ENCODE measurements at places on chromosomes 16 and 17.

GRCh38 chr16:3475604-3476375, 19.5 kb downstream of the C16orf90 start:
- DNase-seq, result no peak

- DNase-seq, result no peak
Measured at GRCh38 chr17:68179236-68179925, 68.5 kb upstream of the AMZ2 start.

DNA sequence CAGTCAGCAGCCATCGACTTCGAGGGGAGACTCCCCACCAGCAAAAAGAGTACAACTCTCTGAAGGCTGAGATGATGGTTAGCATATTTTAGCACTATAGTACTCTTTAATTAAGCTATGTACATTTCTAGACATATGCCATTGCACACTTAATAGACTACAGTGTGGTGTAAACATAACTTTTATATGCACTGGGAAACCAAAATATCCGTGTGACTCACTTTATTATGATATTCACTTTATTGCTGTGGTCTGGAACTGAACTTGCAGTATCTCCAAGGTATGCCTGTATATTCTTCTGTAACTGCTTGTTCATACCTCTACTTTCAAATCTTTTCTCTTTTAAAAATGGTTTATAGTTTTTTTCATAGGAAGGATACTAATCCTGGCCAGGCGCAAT, 11.0 kb upstream of the NXPH3 start:
- DNase-seq, result no peak

DNA sequence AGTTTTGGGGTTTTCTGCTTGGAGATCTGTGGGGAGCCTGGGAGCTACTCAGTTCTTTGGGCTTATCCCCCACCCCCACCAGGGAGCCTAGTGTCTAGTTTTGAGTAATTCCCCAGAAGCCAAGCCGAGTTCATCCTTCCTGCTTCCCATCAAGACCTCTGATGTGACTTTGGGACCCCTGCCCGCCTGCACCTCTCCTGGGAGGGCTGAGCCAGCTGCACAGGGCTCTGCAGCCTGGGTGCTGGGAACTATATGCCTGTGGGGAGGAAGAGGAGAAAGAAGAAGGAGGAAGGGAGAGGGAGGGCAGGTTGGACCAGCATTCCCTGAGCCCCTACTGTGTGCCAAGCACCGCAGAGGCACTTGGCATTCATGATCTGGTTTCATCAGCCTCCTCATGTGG, 178.9 kb downstream of the TMEM132E start:
- DNase-seq, result no peak

DNA sequence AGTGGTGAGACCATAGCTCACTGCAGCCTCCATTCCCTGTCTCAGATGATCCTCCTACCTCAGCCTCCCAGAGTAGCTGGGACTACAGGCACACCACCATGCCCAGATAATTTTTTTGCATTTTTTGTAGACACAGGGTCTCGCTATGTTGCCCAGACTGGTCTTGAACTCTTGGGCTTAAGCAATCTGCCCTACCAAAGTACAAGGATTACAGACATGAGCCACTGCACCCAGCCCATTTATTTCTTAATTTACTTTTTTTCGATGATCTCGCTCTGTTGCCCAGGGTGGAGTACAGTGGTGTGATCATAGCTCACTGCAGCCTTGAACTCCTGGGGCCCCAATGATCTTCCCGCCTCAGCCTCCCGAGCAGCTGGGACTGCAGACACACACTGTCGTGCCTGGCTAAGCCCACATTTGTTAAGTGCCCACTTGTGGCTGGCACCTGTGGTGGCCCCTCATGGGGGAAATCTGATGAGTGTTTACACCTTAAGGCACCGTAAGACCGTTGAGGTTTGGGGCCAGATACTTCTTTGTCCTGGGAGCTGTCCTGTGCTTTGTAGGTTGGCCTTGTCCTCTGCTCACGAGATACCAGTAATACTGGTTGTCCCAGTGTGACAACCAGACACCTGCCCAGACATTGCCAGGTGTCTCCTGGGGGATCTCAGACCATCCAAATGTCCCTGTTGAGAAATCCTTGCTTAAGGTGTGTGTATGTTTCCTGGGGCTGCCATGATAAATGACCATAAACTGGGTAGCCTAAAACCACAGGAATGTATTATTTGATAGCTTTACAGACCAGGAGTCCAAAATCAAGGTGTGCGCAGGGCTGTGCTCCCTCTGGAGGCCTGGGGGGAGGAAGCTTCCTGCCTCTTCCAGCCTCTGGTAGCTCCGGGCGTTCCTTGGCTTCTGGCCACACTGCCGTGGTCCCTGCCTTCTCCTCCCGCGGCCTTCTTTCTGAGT, 141.4 kb upstream of the GSE1 start:
- no peak for DNase-seq

GRCh38 chr17:64180089-64181073, 50.4 kb upstream of the ERN1 start:
- DNase-seq, result no peak

GRCh38 chr16:89413811-89414585, 76.4 kb downstream of the ANKRD11 start:
- DNase-seq, result no peak

- no peak for DNase-seq
Measured at GRCh38 chr16:2404099-2404498, 25.1 kb upstream of the CCNF start.

- no peak for DNase-seq
Measured at GRCh38 chr16:23590181-23590580, 5.9 kb downstream of the NDUFAB1 start.

DNA sequence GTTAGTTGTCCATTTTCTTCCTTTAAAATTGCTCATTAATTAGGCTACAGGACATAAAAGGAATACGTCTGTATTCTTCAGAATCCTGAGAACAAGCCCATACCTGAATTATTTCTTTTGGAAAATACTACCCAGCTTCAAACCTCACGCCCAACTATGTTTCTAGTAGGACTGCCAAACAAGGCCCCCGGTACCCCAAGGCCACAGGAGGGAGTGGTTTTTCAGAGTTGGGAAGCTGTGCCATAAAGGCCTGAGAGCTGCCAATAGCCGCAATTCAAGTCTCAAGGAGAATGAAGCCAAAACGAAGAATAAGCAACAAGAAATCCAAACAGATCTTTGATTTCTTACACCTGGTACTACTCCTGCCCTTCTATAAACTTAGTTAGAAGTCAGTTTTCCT, 48.3 kb downstream of the UBE2G1 start:
- no peak for DNase-seq

GRCh38 chr17:44599298-44600175, 42.3 kb downstream of the FZD2 start:
- no peak for DNase-seq

- DNase-seq, result no peak
Measured at GRCh38 chr16:11638140-11638539, 30.1 kb upstream of the SNN start.

- no peak for DNase-seq
Measured at GRCh38 chr17:79483842-79484241, 127.0 kb downstream of the RBFOX3 start.

DNA sequence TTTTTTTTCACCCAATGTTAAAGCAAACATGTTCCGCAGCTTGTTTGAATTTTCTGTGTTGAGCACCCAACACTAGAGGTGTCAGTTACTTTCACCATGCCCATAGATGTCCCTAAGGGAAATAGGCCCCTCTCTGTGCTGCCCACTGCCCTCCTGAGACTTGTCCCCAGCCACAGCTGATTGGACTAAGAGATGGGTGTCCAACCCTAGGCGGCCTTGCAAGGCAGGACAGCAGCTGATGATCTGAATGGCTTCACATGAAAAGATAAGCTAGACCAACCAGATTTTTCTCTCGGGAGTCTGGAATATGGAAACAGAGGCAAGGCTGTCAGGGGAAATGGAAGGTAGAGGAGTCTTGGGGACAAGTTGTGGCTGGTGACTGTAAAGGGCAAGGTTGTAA, 6.1 kb upstream of the CALB2 start:
- DNase-seq, result no peak

- no peak for DNase-seq
Measured at GRCh38 chr17:45936610-45937009, 42.3 kb downstream of the MAPT start.

DNA sequence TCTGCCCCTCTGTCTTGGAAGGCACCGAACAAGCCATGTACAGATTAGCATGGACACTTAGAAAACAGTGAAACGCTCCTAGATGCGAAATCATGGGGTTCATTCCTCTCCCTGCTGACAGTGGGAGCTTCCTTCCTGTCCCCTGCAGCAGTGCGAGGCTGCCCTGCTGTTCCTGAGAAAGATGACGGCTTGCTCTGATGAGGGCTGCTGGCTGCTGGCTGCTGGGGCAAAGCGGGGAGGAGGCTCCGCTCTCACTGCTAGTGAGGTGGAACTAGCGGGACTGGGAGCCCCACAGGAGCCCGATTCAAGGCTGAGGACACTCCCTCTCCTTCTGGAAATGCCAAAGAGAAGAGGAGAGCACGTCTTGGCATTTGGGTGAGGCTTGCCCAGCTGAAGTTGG, 25.9 kb upstream of the CACNG4 start:
- no peak for DNase-seq

GRCh38 chr17:78107457-78107856, 21.1 kb downstream of the TMC6 start:
- no peak for DNase-seq

DNA sequence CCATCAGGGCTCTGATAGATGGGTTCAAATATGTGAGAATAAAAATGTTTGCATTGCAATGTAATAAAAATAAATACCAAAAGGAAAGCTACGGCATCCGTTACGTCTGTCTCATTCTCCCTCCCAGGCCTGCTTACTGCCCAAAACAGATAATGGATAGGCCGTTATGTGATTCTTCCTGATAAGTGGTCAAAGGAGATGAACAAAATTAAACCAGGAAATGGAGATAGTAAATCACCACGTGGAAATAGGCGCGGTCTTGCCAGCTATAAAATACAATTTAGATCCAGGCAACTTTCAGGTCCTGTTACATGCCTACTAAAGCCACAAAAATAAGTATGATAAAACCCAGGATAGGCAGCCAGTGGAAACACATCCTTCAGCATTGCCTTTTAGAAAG, 49.5 kb upstream of the CCL1 start:
- no peak for DNase-seq

GRCh38 chr17:36149296-36149820, 27.1 kb downstream of the TBC1D3B start:
- DNase-seq, result no peak

- no peak for DNase-seq
Measured at GRCh38 chr17:17258998-17259397, 22.0 kb upstream of the FLCN start.

DNA sequence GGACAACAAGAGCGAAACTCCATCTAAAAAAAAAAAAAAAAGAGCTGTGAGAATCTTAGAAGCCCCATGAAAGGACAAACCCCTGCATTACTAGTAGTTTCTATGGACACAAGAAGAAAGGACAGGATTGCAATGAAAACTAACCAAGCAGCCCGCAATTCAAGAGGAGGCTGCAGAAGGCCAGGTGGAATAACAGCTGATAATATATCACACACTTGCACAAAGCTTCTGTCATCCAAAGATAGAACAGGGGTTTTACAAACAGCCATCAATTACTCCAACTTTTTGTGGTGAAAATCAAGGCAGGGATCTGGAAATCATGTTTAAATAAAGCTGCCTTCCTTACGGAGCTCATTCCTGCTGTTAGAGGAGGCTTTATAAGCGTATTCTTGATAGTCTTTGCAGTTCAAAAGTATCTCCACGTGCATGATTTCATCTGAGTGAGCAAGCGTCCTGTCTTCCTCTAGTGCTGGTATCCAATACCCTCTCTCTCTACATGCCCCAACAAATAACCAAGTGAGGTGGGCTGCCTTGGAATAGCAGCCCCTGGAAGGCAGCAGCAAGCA, 23.1 kb upstream of the TMEM94 start:
- DNase-seq, result no peak

GRCh38 chr17:39979016-39979670, 1.5 kb upstream of the PSMD3 start:
- DNase-seq, result no peak

GRCh38 chr16:16938009-16938408, 532.8 kb downstream of the XYLT1 start:
- DNase-seq, result no peak

- DNase-seq, result no peak
Measured at GRCh38 chr16:57185446-57185944, 344 bp downstream of the PSME3IP1 start.

DNA sequence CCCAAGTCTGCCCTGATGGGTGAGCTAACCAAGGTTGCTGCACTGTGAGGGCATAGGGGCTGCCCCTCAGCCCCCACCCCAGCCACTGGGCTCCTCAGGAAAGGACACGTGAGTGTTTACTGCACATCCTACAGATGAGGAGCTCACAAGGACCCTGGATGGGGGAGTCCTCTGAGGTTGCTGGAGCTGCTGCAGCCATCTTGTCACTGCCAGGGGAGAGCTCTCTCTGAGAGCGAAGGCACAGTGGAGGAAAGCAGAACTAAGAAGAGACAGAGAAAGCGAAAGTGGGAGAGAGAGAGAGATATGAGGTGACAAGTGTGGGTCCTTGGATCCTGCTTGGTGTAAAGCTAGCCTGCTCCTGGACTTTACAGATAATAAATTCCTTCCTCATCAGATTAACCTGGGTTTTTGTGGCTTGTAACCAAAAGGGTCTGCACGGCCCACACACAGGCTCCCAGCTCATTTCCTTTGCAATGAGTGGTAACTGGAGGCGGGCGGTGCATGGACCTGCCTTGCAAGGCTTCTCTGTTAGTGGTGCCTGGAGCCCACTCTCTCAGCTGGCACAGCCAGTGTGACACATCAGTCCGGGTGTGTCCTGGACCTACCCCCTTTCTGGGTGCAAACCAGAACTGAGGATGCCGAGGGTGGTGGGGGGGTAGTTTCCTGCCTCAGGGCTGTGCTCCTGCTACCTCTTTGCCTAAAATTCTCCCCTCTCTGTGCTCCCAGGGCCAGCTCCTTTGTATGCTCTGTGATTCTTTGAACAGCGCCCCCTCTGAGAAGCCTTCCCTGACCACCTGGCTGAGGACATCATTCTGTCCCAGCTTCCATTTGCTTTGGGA, 14.2 kb downstream of the SNX20 start:
- DNase-seq, result no peak

GRCh38 chr17:76111956-76112355, 8.4 kb upstream of the EXOC7 start:
- no peak for DNase-seq

DNA sequence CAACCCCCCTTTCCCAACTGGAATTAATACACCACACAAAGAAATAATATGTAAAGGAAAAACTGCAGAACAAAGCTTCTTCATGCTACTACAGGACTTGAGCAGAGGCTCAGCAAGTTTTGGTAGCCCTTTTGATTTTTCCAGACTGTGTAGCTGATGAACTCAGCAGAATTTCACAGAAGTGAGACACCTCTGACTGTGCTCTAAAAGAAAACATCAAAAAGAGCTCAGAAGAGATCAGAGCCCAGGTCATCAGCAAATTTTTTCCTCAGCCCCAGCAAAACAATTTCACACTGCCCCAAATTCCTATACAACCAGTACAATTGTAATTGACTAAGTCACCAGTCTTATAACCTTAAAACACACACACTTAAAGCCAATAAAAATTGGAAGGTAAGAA, 38.0 kb downstream of the TTC19 start:
- no peak for DNase-seq

- DNase-seq, result no peak
Measured at GRCh38 chr17:79864147-79864546, 24.9 kb upstream of the CBX4 start.
